ENCODE measurements at places on chromosomes 12 and 14.

DNA sequence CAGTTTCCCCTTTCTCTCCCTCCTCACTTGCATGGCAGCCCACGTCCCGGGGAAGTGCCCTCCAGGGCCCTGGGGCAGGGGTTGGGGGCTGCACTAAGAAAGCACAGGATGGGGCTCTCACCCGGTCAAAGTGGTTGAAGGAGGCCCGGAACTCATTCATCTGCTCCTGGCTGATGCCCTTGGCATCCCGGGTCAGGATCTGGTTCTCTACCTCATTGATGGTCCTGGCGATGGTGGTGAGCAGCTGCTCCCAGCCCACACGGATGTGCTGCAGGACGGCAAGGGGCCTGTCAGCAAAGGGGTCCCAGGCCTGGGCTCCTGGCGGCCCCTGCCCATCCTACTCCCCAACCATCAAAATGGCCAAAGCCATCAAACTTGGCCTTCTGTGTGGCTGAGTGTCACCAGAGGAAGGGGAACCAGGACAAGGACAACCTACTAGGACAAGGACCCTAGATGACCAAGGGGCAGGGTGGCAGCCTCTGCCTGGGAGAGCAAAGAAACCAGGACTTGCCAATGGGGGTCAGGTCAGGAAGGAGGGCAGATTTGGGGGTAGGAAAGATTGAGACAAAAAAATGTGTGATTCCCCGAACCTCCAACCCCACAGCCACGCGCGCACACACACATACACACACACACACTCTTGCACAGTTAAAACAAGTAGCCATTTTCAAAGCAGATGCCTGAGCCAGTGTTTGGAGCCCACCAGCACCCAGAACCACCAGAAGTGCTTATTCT lies 87.1 kb upstream of the ZFP36L1 start:
- DNase-seq = no peak

GRCh38 chr14:98456231-98456630 lies 815.8 kb downstream of the BCL11B start:
- DNase-seq = no peak

DNA sequence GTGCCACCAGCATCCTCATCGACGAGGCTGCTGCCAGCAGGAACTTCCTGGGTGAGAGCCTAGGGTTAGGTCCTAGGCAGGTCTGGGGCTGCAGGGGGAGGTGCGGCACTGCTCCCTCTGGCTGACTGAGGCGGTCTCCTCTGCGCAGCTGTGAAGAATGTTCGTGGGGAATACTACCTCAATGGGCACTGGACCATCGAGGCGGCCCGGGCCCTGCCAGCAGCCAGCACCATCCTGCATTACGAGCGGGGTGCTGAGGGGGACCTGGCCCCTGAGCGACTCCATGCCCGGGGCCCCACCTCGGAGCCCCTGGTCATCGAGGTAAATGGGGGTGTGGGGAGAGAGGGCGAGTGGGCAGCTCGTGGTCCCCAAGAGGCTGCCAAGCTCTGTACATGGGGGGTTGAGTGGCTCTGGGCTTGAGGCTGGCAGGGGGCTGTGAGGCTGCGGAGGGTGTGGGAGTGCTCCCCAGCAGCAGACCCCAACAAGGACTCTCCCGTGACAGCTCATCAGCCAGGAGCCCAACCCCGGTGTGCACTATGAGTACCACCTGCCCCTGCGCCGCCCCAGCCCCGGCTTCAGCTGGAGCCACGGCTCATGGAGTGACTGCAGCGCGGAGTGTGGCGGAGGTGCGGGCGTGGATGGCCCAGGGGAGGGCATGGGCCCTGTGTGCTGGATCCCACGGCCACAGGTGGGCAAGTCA lies 14.4 kb downstream of the PAPLN start:
- DNase-seq = no peak

DNA sequence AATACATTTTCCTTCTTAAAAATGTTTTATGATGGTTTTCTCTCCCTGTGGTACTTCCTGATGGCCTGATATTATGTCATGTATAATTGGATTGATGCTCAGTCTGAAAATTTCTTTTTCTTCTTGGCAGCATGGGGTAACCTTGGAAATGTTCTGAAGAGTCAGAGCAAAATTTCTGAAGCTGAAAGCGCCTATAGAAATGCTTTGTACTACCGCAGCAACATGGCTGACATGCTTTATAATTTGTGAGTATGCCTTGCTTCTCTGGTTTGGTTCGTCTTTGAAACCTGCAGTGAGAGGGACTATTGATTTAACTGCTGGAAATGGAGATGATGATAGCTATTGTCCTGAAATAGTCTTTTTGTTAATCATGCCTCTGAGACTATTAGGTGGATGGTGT lies 243.6 kb downstream of the TMTC2 start:
- DNase-seq = no peak

GRCh38 chr14:85024931-85025330 lies 505.0 kb upstream of the FLRT2 start:
- DNase-seq = no peak

GRCh38 chr12:91224401-91224800 lies 41.8 kb upstream of the DCN start:
- no peak for DNase-seq

DNA sequence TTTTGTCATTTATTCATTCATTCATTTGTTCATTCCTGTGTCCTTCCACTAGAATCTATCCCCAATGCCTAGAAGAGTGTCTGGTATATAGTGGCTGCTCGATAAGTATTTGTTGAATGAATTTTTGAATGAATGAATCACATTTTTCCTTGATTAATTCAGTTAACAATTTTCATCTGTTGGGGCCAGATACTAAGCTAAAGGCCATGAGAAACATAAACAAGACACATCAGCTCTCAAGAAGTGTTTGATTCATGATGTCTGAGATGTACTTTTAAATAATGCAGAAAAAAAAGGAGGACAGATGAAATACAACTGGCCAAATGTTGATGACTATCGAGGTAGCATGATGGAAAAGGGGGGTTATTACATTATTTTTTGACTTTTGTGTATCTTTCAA lies 48.1 kb upstream of the TMED10 start:
- DNase-seq = no peak

DNA sequence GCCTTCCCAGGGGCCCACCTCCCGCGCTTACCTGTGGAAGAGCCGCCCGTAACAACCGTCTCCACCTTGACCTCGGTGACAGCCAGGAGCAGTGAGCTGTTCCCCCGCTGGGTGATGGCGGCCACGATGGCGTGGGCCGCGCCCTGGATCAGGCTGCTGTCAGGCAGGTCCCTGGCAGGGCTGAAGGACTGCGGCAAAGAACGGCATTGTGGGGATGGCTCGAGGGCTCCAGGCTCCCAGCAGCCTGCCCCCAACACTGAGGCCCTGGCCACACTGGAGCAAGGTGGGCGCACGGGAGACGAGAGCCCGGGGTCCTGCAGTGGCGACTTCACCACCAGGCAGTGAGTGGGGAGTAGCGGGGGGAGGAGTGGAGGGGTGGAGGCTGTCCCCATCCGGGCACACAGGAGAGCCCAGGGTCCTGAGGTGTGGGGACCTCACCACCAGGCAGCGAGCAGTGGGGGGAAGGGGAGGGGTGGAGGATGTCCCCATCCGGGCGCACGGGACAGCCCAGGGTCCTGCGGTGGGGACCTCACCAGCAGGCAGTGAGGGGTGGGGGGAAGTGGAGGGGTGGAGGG lies 25.0 kb downstream of the JAG2 start:
- DNase-seq = no peak

DNA sequence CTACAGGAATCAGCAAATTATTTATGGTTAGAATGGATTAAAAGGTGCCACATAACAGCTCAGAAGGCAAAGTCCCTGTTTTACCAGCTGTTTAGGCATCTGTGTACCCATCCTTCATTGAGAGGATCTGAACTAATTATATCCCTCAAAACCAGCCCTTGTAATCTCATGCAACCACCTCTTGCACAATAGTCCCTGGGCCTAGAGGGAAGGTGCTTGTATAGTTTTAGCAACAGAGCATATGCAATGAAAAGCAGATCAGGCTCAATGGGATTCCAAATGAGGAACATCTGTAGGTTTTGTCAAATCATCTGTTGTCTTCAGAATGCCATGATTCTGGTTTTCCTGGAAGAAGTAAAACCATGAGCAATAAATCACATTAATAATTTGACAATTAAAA lies 26.0 kb upstream of the GLIPR1L2 start:
- DNase-seq = no peak

GRCh38 chr12:97939156-97939555 lies 476.6 kb downstream of the RMST start:
- no peak for DNase-seq

DNA sequence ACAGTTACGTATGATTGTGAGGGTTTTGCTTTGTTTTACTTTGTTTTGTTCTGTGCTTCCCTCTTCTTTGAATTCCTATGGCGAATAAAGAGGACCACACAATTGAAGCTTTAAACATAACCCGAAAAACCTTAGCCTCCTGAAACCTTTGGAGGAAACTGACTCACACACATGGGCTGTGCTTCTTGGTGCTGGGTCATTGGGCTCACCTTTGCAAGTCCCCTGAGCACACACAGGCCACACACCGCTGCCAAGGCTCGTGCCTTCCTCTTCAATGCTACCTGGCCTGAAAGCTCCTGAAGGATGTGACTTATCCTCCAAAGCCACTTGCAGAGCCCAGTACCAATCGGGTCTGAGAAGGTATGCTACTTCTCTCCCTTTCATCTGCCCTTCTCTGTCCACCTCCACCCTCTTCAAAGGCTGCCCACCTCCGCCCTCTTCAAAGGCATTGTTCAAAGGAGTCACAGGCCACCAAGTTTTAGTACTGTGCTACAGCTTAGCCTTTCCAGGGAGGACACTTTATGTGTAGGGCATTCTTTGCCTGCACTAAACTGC lies 114.6 kb downstream of the FOXN3 start:
- no peak for DNase-seq

GRCh38 chr12:6273541-6274230 lies 36.8 kb upstream of the PLEKHG6 start:
- no peak for DNase-seq

DNA sequence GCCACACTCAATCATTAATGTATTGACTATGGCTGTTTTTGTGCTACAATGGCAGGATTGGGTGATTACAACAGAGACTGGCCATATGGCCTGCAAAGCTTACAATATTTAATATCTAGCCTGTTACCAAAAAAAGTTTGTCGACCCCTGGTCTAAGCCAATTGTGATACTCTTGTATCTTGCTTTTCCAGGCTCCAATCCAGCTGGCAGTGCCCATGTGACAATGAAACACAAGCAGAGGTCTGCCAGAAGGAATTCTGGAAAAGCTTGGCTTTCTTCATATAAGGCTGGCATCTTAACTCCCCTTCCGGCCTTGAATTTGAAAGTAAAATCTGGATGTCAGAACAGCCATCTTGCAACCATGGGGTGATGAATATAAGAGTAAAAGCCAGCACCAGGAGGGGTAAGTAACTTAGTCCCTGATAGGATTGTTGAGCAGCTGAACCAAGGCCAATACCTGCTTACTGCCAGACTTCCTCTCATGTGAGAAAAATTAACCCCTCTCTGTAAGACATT lies 458.7 kb downstream of the TMTC2 start:
- no peak for DNase-seq

- DNase-seq = no peak
Measured at GRCh38 chr12:126819554-126819953, 1447.4 kb upstream of the TMEM132C start.

- no peak for DNase-seq
Measured at GRCh38 chr12:68978678-68979077, 45.7 kb upstream of the CPM start.

DNA sequence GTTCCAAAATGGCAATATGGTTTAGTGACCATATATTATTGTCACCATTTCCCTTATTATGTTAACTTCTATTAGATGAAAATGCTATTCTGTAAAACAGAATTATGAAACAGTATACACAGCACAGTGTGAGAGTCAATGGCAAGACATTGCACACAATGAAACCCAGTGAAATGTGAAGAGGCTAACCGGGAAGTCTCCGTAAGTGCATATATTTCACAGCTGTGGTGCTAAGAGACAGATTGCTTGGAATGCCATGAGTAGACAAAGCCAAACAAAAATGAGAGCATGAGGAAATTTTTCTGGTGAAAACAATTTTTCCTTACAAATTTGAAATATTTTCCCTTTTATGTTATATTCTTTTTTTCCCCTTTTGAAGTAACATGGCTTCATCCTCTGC lies 49.4 kb downstream of the DYRK2 start:
- DNase-seq = no peak

- no peak for DNase-seq
Measured at GRCh38 chr14:32703183-32703621, 235.5 kb upstream of the NPAS3 start.

DNA sequence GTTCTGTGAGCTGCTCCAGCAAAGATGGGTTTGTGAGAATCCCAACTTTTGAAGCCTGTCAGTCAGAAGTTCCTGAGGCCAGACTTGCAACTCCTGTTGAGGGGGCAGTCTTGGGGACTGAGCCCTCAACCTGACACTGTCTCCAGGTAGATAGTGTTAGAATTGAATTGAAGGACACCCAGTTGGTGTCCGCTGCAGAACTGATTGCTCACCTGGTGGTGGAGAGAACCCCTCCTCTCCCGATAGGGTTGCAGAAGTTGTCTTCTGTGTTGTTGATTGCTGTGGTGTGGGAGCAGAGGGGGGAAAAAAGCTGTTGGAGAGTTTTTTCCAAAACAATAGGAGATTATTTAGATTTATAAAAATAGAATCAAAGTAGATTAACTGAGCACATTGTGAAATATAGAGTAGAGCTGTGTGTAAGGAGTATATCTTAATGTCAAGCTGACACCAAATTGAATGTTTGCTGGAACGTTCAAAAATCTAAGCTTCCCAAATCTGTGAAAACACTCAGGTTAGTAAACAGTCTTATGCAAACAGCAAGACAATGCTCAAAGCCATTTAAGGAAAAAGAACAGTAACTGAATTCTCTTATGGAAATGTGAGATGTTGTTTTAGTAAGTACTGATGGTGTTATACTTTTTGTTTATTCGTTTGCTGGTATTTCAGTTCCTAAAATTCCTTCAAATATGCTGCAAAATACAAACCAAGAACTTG lies 18.6 kb downstream of the HIF1A start:
- no peak for DNase-seq

- no peak for DNase-seq
Measured at GRCh38 chr12:12539028-12539810, 23.4 kb downstream of the DUSP16 start.

- DNase-seq = no peak
Measured at GRCh38 chr12:6784296-6784695, 5.0 kb upstream of the CD4 start.

DNA sequence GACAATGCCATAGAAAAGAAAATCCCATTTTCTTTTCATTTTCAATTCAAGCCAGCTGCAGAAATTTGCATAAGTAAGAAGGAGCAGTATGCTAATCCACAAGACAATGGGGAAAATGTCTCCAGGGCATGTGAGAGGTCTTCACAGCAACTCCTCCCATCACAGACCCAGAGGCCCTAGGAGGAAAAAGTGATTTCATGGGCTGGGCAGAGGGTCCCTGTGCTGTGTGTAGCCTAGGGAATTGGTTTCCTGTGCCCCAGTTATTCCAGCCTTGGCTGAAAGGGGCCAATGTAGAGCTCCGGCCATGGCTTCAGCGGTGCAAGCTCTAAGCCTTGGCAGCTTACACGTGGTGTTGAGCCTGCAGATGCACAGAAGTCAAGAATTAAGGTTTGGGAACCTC lies 211.4 kb downstream of the CCDC59 start:
- DNase-seq = no peak

- DNase-seq = no peak
Measured at GRCh38 chr12:64407342-64408223, 3.4 kb downstream of the XPOT start.
